ENCODE measurements at places on chromosomes 12 and 14. TPM values are rescaled to one million over a fixed set of nuclear protein-coding genes. Genes with fewer than 3 reads are reported as not detected.

Gene P2RX7
- total RNA-seq, result 0.54 TPM

Gene MAPK1IP1L
- total RNA-seq, result 79.4 TPM

Gene MORN3
- total RNA-seq, result not detected

Gene COL2A1
- not detected for total RNA-seq

Gene SCN8A
- 13.8 TPM for total RNA-seq

Gene MYO1H
- not detected for total RNA-seq

Gene AQP2
- total RNA-seq, result not detected

Gene TEDC1
- 8.7 TPM for total RNA-seq

Gene LRRC10
- not detected for total RNA-seq

Gene CLEC4A
- not detected for total RNA-seq

Gene OTOGL
- total RNA-seq, result 1.3 TPM

Gene GPR65
- total RNA-seq, result 0.13 TPM

Gene POU6F1
- total RNA-seq, result 3.0 TPM

Gene PRPF39
- 18.6 TPM for total RNA-seq

Gene GLIPR1L2
- total RNA-seq, result 1.6 TPM

Gene NKX2-1
- not detected for total RNA-seq

Gene IL26
- total RNA-seq, result not detected

Gene PTPRQ
- total RNA-seq, result 0.11 TPM

Gene POTEG
- not detected for total RNA-seq

Gene P2RX2
- not detected for total RNA-seq

Gene CLEC9A
- not detected for total RNA-seq

Gene MAP1LC3B2
- 0.63 TPM for total RNA-seq

All from GM23248 (cell line).